Stimulated activated CD4-positive, alpha-beta T cell treated with anti-CD3 and anti-CD28 coated beads, Interleukin-4, amount 100 ng/mL, for 1 hour (primary cell): ENCODE measurements at places on chromosomes 4 and X.
A peak's percentile ranks its signal among the peaks of the same experiment; 100 is the strongest.

GRCh38 chr4:21901281-21901680, 47.3 kb downstream of the KCNIP4 start:
- DNase-seq, result no peak

GRCh38 chrX:53116101-53116500, 22.2 kb downstream of the KANTR start:
- no peak for DNase-seq

GRCh38 chr4:184214931-184215330, 2.7 kb downstream of the ENPP6 start:
- DNase-seq, result no peak

DNA sequence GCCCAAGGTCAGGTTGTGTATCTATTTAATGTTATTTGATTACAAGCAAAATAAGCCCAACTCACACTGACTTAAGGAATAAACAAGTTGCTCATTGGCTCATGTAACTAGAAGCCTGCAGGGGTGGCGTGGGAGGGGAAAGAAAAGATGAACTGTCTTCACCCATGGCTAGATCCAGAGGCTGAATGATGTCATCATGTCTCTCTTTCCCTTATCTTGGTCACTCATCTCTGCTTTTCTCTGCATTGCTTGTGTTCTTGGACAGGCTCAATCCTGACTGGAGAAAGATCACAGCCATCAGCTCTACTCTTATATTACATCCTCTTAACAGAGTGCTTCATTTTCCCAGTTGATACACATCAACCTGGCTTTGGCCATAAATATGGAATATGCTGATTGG, 290.0 kb upstream of the DIAPH2 start:
- DNase-seq, result no peak

- DNase-seq, result no peak
Measured at GRCh38 chr4:3639613-3640586, 107.7 kb upstream of the LRPAP1 start.

GRCh38 chr4:156623376-156623775, 348.2 kb downstream of the PDGFC start:
- DNase-seq, result no peak

DNA sequence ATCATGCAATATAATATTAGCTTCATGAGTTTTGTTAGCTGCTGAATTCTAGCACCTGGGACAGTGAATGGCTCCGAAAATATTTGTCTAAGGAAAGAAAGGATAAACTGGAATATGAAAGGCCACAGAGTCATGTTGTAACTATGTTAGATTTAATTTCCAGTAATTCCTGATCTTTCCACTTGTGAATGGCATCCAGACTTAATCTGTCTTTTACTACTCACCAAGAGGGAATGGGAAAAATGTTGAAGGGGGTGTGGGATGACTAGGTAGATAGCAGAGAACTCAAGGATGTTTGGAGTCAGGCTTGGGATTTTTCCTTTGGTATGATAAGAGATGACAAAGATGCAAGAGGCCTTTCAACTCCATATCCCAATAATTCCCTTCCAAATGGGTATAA, 9.4 kb downstream of the ADH6 start:
- DNase-seq, result no peak

- DNase-seq, result no peak
Measured at GRCh38 chr4:40649321-40649720, 19.7 kb upstream of the RBM47 start.

DNA sequence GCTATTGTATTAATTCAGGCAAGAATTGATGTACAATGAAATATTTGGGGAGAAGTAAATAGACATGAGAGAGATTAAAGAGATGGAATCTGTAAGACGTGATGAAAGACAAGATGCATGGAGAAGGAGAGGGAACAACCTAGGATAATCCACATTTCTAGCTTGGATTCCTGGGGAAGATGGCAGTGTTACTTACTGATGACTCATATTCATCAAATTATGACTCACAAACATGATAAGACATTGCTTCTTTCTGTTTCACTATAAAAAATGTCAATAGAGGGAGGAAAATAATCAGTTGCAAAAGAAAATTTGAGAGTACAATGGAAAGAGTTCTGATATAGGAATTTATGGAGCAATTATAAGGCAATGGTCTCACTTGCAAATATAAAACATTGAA, 104.1 kb upstream of the BMP3 start:
- no peak for DNase-seq

DNA sequence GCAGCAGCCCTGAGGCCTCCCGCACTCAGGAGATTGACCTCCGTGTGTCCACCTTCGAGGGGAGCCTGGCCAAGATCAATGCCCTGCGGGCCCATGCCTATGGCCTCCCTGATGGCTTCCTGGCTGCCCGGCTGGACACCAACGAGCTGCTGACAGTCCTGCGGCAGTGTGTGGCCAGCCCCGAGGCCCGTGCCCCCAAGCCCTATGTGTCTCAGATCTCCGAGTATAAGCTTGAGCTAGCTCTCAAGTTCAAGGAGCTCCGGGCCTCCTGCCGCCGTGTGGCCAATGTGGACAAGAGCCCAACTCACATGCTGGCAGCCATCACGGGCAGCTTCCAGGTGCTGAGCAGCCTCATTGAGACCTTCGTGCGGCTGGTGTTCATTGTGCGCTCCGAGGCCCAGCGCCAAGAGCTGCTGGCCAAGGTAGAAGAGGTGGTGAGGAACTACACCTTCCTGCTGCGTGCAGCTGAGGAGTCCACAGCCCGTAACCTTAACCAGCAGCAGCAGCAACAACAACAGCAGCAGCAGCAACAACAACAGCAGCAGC, 25.5 kb upstream of the PRPS1 start:
- DNase-seq, result no peak

DNA sequence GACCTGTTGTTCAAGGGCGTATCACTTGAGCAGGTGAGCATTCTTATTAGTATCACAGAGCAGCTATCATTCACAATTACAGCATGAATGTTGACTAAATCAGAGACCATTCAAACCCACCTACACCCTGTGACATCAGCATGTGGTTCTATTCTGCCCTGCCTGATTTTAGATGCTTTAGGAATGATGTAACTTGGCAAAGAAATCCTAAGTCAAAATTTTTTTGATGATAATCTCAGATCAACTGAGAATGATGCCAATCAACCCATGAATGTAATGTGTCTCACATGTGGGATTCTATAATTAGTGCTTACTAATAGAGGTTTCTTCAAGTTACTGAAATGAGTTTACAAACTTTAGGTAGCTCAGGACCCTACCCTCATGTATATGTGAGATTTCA, 13.4 kb upstream of the CHIC2 start:
- DNase-seq, result no peak

- no peak for DNase-seq
Measured at GRCh38 chr4:127335073-127335620, 297.6 kb upstream of the INTU start.

GRCh38 chr4:138770818-138771217, 244.8 kb upstream of the NOCT start:
- no peak for DNase-seq

DNA sequence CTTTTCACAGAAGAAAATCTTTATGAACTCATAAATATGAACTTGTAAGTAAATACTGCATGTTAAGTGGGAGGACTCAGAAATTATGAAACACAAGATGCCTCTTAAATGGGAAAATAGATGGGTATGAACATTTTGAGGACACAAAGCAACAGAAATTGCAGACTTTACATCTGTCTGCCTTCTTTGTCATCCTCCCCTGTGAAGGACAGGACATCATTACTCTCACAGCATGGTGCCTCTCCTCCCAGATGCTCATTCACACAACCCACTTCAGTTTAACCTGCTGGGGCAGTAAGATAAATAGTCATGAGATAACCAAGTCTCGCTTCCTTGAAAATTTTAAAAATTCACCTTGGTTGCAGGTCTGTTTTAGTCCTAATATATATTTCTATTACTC, 144.5 kb downstream of the APBB2 start:
- DNase-seq, result no peak

DNA sequence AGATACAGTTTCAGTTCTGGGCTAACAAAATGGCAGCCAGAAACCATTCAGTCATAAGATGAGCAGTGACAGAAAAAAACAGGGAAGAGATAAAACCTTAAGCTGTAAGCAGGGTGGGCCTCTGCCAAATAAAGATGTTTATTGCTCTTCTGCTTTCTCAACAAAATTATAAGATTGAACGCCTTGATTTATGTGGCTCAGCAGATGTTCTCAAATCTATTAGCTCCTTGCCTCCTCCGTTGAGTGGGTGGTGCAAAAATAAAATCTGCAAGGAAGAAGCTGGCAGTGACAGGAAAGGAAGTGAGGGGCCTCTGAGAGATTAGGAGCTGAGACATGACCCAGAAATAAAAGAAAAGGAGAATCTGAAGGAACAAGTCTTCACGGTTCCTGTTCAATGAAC, 206.6 kb downstream of the PTTG2 start:
- no peak for DNase-seq

GRCh38 chr4:3759236-3759635, 6.9 kb upstream of the ADRA2C start:
- DNase-seq, result no peak

DNA sequence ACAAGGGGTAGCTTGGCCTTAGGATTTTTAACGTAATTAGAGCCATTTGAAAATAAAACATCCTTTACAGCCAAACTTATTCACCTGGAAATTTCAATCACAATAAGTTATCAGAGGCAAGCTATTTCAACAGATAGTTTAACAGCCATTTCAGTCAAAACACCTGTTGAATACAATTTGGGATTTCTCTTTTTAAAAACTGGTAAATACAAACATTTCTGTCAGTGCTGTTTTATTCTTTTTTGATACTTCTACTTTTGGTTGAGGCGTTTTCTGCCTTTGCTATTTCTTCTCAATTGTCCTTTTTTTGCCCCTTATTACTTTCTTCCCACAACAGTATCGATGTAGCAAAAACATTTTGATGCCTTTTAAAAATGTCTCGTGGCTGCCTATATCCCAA, 2.1 kb upstream of the DACH2 start:
- no peak for DNase-seq

- no peak for DNase-seq
Measured at GRCh38 chr4:19857991-19858390, 393.7 kb upstream of the SLIT2 start.

DNA sequence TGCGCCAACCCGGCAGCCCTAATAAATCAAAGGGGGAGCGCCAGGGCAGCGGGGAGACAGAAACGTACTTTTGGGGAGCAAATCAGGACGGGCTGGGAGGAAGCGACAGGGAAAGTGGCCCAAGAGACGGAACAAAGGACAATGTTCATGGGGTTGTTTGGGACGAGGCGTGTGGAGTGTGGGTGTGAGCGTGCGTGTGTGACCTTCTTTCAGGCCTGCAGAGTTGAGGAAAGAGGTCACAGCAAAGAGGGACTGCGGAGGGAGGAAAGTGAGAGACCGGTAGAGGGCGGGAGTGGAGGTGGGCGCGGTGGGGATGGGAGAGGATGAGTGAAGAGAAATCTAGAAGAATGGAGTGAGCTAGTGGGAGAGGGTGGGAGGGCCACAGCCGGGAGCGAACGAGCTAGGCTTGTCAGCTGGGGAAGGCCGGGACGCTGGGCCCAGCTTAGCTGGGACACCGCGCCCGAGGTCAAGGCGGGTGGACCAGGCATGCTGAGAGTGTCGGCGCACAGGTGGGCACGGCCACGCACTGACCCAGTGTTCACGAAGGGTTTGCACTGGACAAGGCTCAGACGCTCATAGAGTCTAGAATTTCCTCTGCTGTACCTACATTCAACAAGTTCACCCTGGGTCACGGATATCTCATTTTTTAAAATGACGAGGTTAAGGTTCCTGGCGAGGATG, 14.7 kb upstream of the PITX2 start:
- DNase-seq, result no peak

GRCh38 chrX:123884809-123885408, 25.1 kb downstream of the XIAP start:
- DNase-seq, result no peak

GRCh38 chrX:76253432-76253831, 80.6 kb downstream of the PBDC1 start:
- DNase-seq, result peak; percentile 11

GRCh38 chr4:25580633-25581467, 74.8 kb upstream of the SLC34A2 start:
- DNase-seq, result no peak

DNA sequence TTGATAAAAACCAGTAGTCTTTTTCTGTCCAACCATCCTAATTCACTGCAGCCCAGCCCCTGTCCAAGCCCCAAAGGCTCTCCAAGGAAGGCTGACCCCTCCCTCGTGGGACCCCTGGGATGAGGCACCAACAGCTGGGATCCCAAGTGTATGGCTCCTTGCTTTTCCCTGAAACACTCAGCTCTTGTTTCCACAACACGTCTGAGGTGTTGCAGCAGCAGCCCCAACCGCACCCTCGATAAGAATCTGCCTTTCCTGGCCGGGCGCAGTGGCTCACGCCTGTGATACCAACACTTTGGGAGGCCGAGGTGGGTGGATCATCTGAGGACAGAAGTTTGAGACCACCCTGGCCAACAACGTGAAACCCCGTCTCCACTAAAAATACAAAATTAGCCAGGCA, 17.0 kb upstream of the ATP6AP2 start:
- no peak for DNase-seq

DNA sequence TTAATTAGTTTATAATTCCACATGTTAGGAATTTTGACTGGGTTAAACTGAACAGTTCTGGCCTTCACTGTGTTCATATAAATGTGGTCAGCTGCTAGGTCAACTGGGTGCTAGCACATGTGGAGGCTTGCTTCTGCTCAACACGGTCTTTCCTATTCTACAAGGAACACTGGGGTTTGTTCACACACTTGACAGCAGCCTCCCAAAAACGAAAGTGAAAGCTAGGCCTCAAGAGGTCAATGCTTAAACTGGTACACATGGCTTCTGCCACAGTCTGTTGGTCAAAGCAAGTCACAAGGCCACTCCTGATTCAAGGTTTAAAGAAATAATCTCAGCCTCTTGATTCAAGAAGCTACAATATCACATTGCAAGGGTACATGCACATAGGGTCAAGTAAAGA, 126.5 kb downstream of the QDPR start:
- no peak for DNase-seq

- DNase-seq, result no peak
Measured at GRCh38 chr4:180852738-180853137, 1390.5 kb upstream of the TENM3 start.

GRCh38 chr4:170051402-170051801, 25.2 kb upstream of the MFAP3L start:
- DNase-seq, result no peak

GRCh38 chr4:165931741-165932140, 58.7 kb downstream of the TLL1 start:
- DNase-seq, result no peak

- DNase-seq, result no peak
Measured at GRCh38 chrX:103932133-103932532, 30.3 kb upstream of the TMSB15B start.

GRCh38 chrX:12997906-12998687, 23.2 kb downstream of the TMSB4X start:
- DNase-seq, result no peak

DNA sequence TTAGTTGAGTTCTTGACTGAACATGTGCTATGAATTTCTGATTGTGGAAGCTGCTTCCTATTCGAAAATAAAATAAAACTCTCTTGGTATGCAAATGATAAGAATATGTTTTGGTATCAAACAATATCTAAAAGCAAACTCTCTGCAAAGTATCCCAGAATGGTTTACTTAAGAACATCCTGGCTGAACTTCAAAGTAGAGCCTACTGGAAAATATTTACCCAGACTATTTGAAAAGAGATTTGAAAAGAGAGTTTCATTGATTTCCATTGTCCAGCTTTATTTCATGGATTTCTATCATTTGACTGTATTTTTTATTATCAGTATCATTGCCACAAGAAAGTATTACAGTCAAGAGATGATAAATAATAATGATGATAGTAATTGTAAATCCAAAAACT, 171.1 kb upstream of the SLC7A11 start:
- no peak for DNase-seq
